Pancreas (tissue), 10 donors: ENCODE measurements at places on chromosomes 16 and 17. TPM values are rescaled to one million over a fixed set of nuclear protein-coding genes. Genes with fewer than 3 reads are reported as not detected.

Gene ENPP7
- 0.05 TPM for polyA plus RNA-seq

Gene B4GALNT2
- polyA plus RNA-seq = not detected

Gene TMEM106A
- 1.4 TPM for polyA plus RNA-seq

DNA sequence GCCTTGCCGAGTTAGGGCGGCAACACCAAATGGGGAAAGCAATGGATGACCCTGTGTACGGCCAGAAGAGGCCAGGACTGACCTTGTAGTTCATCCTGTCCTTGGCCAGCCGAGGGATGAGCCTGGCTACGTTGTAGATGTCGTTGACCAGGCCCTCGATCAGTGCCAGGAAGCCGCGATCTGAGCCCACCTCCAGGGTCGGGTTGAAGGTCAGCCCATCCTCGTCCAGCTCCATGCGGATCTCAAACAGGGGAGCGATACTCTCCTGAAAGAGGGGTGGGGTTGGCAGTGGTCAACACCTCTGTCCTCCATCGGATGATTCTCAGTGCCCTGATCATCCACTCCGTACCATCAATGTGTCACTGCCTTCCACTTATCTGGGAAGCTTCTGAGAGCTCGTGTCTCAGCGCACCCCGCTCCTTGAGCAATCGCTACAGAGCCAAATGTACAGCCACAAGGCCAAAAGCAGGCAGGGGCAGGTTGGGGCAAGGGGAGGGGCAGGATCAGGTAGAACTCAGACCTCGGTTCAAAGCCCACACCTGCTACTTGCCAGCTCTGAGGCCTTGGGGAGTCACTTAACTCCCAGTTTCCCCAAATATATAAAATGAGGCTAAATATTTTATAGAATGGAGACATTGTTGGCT is 39.9 kb downstream of the DNAH17 start:
- no peaks in the 10 kb centered on the region for H3K27me3 ChIP-seq
- peak; percentile 27 for DNase-seq
- H3K4me3 ChIP-seq = no peak overlapping the region

DNA sequence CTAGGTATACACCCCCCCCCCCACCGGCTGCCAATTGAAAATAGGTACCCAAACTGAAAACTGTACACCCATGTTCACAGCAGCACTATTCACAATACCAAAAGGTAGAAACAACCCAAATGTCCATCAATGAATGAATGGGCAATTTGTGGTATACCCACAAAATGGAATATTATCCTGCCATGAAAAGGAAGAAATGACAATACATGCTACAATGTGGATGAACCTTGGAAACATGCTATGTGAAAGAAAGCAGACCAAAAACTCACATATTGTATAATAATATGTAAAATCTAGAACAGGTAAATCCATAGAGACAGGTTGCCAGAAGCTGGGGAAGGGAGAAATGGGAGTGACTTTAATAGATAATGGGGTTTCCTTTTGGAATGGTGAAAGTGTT is 417.5 kb downstream of the UTP18 start:
- H3K4me1 ChIP-seq = no peaks in the 10 kb centered on the region
- DNase-seq = no peak
- H3K36me3 ChIP-seq = no peaks in the 10 kb centered on the region
- H3K4me3 ChIP-seq = no peak overlapping the region
- no peak overlapping the region for H3K27ac ChIP-seq
- H3K27me3 ChIP-seq = no peaks in the 10 kb centered on the region

DNA sequence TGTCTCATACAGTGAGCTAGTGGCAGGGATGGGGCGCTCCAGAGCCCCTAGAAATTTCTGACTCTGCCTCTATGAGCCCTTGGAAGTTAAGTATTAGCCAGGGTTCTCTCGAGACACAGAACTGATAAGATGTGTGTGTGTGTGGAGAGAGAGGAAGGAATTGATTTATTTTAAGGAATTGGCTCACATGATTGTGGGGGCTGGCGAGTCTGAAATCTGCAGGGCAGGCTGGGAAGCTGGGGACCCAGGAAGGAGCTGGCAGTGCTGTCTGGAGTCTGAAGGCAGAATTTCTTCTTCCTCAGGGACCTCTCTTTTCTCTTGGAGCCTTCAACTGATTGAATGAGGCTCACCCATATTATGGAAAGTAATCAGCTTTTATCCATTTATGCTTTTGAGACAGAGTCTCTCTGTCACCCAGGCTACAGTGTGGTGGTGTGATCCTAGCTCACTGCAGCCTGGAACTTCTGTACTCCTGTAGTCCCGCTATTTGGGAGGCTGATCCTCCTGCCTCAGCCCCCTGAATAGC is 16.8 kb downstream of the LRRC75A start:
- H3K4me1 ChIP-seq = no peaks in the 10 kb centered on the region
- no peak for DNase-seq
- H3K36me3 ChIP-seq = no peaks in the 10 kb centered on the region
- no peak overlapping the region for H3K27ac ChIP-seq
- H3K27me3 ChIP-seq = no peaks in the 10 kb centered on the region
- H3K4me3 ChIP-seq = no peak overlapping the region

DNA sequence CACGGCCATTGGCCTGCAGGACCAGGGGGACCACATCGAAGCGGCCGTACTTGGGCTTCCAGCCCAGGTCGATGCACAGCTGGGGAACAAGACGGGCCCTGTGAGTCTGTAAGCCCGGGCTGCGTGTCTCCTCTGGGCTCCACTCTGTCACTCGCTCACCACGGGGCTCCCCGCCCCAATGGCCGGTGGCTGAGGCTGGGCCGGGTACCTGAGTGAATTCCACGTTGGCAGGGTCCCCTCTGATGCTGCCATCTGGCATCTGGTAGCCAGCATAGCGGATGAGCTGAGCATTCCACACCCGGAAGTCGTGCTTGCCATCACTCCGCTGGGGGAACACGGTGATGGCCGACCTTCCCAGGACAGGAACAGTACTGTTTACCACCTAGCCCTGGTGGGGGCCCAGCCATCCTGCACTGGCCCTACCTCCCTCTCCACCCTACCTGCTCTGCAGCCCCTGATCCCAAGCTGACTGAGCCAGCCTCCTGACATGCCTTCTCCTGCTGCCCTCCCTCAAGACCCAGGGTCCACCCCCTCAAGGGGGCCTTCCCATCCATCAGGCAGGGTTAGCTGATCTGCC is 19.4 kb downstream of the NOS2 start:
- no peaks in the 10 kb centered on the region for H3K4me1 ChIP-seq
- no peak for DNase-seq
- H3K4me3 ChIP-seq = no peak overlapping the region
- H3K27ac ChIP-seq = no peak overlapping the region
- H3K36me3 ChIP-seq = no peaks in the 10 kb centered on the region

DNA sequence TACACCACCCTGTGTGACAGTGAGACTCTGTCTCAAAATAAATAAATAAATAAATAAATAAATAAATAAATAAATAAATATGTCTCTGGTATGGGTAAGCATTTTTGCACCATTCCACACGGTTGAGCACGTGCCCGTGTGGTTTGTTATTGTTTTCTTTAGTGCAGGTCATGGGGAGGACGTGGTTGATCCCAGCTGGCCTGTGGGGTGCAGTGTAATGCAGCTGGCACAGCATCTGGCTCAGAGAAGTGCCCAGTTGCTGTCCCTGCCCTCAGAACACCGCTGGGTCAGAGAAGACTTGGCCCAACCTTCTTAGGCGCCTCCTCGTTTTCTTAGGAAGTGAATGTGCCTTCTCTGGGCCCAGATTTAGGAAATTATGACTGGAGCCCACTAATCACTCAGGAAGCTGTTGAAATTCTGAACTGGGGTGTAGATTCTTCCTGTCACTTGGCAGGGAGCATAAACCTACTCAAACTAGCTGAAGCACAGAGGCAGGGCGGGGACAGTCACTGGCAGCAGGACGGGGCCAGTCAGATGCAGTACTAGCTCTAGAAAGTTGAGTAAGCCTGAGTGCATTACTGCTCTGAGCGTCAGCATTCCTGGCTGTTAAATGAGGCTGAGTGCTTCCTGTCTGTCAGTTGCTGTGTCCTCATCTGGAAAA is 85.9 kb downstream of the SNX29 start:
- H3K4me3 ChIP-seq = no peak overlapping the region
- no peaks in the 10 kb centered on the region for H3K4me1 ChIP-seq
- H3K36me3 ChIP-seq = no peaks in the 10 kb centered on the region
- no peak overlapping the region for H3K27ac ChIP-seq
- DNase-seq = no peak
- no peaks in the 10 kb centered on the region for H3K27me3 ChIP-seq

DNA sequence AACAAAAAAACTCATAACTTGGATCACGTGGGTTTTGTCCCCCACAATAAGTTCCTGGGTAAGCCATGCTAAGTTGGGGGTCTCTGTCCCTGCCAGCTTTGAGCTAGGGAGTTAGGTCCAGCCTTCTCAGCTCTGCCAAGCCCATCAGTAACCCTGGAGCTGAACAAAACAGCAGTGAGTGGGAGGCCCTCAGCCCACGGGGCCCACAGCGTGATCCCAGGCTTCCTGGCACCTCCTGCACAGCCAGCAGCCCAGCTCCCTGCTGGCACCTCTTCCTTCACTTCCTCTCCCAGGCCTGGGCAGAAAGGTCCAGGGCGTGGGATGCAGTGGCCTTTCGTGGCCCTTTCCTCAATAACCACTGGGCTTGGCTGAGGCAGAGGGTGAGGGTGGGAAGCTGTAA is 35.5 kb upstream of the CDC42EP4 start:
- H3K27ac ChIP-seq = no peak overlapping the region
- no peaks in the 10 kb centered on the region for H3K36me3 ChIP-seq
- no peaks in the 10 kb centered on the region for H3K4me1 ChIP-seq
- H3K4me3 ChIP-seq = no peak overlapping the region
- H3K27me3 ChIP-seq = no peaks in the 10 kb centered on the region

- no peak for DNase-seq
- H3K27ac ChIP-seq = peak overlapping the region; percentile 71
- peak overlapping the region; percentile 58 for H3K4me3 ChIP-seq
These were observed 624 bp downstream of the G6PC3 start for GRCh38 chr17:44071198-44071520.

Gene HEATR9
- polyA plus RNA-seq = not detected

Gene USP43
- polyA plus RNA-seq = 5.1 TPM

GRCh38 chr16:30784215-30784614 is 2.8 kb downstream of the ZNF629 start:
- DNase-seq = no peak
- no peaks in the 10 kb centered on the region for H3K4me1 ChIP-seq
- no peak overlapping the region for H3K4me3 ChIP-seq
- H3K27me3 ChIP-seq = no peaks in the 10 kb centered on the region
- H3K27ac ChIP-seq = no peak overlapping the region

Gene C16orf54
- 0.23 TPM for polyA plus RNA-seq

DNA sequence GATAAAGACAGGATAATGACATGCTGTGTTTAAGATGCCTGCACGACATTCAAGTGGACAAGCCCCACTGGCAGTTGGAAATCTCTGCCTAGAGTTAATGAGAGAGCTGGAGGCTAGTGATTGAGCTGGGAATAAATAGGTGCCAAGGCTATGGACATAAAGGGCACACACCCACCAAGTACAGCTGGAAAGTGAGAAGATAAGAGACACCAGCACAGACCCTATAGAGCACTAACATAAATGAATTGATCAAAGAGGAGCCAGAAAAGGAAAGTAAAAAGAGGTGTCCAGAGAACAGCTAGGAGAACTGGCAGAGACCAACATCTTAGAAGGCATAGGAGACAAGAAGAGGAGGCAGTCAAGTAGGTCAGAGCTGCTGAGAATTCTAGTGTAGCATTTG is 101.2 kb downstream of the YPEL2 start:
- DNase-seq = no peak
- no peak overlapping the region for H3K27ac ChIP-seq
- H3K4me1 ChIP-seq = peaks cover 25% of the 10 kb centered on the region
- H3K36me3 ChIP-seq = no peaks in the 10 kb centered on the region
- H3K4me3 ChIP-seq = no peak overlapping the region
- no peaks in the 10 kb centered on the region for H3K27me3 ChIP-seq

Gene OR1E2
- polyA plus RNA-seq = not detected

DNA sequence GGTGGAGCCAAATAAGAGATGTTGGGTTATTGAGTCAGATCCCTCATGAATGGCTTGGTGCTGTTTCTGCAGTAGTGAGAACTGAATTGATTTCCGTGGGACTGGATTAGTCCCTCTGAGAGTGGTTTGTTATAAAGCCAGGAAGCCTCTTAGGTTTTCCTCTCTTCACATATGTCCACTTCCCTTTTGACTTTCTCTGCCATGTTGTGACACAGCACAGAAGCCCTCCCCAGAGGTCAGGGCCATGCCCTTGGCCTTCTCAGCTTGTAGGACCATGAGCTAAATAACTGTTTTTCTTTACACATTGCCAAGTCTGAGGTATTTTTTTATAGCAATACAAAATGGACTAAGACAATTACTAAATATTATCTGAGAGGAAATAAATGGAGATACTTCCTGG is 10.3 kb upstream of the HAPSTR1 start:
- no peak overlapping the region for H3K4me3 ChIP-seq
- H3K27me3 ChIP-seq = no peaks in the 10 kb centered on the region
- DNase-seq = no peak
- H3K27ac ChIP-seq = no peak overlapping the region

DNA sequence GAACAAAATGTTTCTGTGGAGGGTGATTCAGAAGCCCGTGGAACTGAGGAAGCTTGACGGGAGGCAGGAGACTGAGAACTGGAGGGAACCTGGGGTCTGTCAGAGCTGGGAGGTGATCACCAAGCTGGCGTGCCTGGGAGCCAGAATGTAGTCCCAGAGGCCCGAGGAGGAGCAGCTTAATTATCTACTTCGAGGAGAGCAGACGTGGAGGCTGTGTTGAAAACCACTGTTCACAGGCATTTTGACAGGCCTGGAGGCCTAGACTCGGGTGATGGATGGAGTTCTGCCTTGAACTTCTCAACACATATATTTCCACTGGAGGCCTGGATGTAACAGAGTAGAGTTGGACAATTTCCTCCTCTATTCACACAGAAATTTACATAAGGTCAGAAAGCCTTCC is 177.7 kb upstream of the SALL1 start:
- no peak for DNase-seq
- no peaks in the 10 kb centered on the region for H3K4me1 ChIP-seq
- H3K27me3 ChIP-seq = no peaks in the 10 kb centered on the region

Gene KRT33B
- polyA plus RNA-seq = not detected

DNA sequence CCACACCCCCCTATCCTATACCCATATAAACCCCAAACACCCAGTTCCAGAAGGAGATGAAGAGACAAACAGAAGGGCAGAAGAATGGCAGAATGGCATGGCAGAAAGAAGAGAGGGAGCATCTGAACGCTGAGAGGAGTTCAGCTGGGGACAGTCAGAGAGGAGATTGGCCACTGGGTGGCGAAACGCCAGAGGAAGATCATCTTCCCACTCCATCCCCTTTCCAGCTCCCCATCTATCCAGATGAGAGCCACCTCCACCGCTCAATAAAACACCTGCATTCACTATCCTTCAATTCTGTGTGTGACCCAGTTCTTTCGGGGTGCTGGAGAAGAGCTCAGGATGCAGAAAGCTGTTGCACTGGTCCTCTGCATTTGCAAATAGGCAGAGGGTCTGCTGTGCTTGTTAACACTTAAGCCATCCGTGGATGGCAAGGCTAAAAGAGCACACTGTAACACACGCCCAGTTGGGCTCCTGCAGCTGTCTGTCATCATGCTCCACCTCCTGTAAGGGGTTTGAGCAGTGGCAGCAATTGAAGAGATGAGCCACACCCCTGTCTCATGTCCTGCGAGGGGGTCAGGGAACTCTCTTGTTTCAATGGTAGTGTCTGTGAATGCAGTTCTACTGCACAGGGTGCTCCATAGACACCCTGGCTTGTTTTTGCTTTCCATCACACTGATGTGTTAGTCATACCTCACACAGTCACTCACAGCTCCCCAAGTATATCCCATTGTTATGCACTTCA is 1034.8 kb upstream of the RBFOX1 start:
- H3K4me3 ChIP-seq = no peak overlapping the region
- no peak overlapping the region for H3K27ac ChIP-seq
- H3K27me3 ChIP-seq = no peaks in the 10 kb centered on the region
